SJSA1 (cell line): ENCODE measurements at places on chromosomes 6 and 20. TPM values are rescaled to one million over a fixed set of nuclear protein-coding genes. Genes with fewer than 3 reads are reported as not detected.

SNRNP48 gene
- total RNA-seq, result 11.1 and 19.6 TPM in 2 replicates

GJA1 gene
- 103 and 164 TPM in 2 replicates for total RNA-seq

KIAA0408 gene
- 5.1 and 5.8 TPM in 2 replicates for total RNA-seq

PACRG gene
- not detected in 2 replicates for total RNA-seq

HBS1L gene
- total RNA-seq, result 154 and 176 TPM in 2 replicates

MTFR2 gene
- 4.6 and 10.6 TPM in 2 replicates for total RNA-seq

LY86 gene
- not detected in 2 replicates for total RNA-seq

COL9A1 gene
- total RNA-seq, result not detected in 2 replicates

GSTA2 gene
- total RNA-seq, result not detected in 2 replicates

GATA5 gene
- not detected in 2 replicates for total RNA-seq

BMP6 gene
- total RNA-seq, result 1.4 and 1.7 TPM in 2 replicates

SRXN1 gene
- 51.8 and 54.7 TPM in 2 replicates for total RNA-seq

C6orf132 gene
- total RNA-seq, result not detected in 2 replicates

FAM50B gene
- total RNA-seq, result 0.25 and 0.58 TPM in 2 replicates

MAP3K7 gene
- 40.9 and 43.2 TPM in 2 replicates for total RNA-seq

DNPH1 gene
- 35.7 and 71.5 TPM in 2 replicates for total RNA-seq

ZC2HC1B gene
- not detected in 2 replicates for total RNA-seq

PRRT1 gene
- not detected in 2 replicates for total RNA-seq

MEI4 gene
- total RNA-seq, result not detected in 2 replicates

PAK5 gene
- not detected in 2 replicates for total RNA-seq

MRAP2 gene
- total RNA-seq, result not detected in 2 replicates

CEBPB gene
- 29.3 and 30.8 TPM in 2 replicates for total RNA-seq

UBE2V1 gene
- total RNA-seq, result 45.4 and 51.1 TPM in 2 replicates

COL10A1 gene
- 0.32 TPM in 1 of 2 replicates, not detected in the other for total RNA-seq

EDN1 gene
- total RNA-seq, result 39.7 and 45.5 TPM in 2 replicates

OR12D3 gene
- not detected in 2 replicates for total RNA-seq

NRSN1 gene
- total RNA-seq, result not detected in 2 replicates

TRIM31 gene
- total RNA-seq, result not detected in 2 replicates

PNLDC1 gene
- total RNA-seq, result not detected in 2 replicates

FLRT3 gene
- 1.3 and 2.6 TPM in 2 replicates for total RNA-seq

TBXT gene
- not detected in 2 replicates for total RNA-seq

TMEM14A gene
- 78.6 and 91.0 TPM in 2 replicates for total RNA-seq

CST4 gene
- not detected in 2 replicates for total RNA-seq

SLC4A11 gene
- 0.24 TPM in 1 of 2 replicates, not detected in the other for total RNA-seq

MUC22 gene
- not detected in 2 replicates for total RNA-seq

KIF13A gene
- 31.5 and 52.7 TPM in 2 replicates for total RNA-seq

NSFL1C gene
- total RNA-seq, result 42.6 and 57.3 TPM in 2 replicates

SLC17A3 gene
- not detected in 2 replicates for total RNA-seq

MAD2L1BP gene
- total RNA-seq, result 17.9 and 59.4 TPM in 2 replicates

THEMIS gene
- not detected in 2 replicates for total RNA-seq

APCDD1L gene
- 0.24 TPM in 1 of 2 replicates, not detected in the other for total RNA-seq

SPATA25 gene
- total RNA-seq, result 0.89 TPM in 1 of 2 replicates, not detected in the other

DEFB132 gene
- not detected in 2 replicates for total RNA-seq

KCNQ2 gene
- not detected in 2 replicates for total RNA-seq

SLC35B3 gene
- total RNA-seq, result 7.7 and 15.8 TPM in 2 replicates

PHIP gene
- total RNA-seq, result 18.5 and 20.0 TPM in 2 replicates

SMLR1 gene
- total RNA-seq, result not detected in 2 replicates

NAPB gene
- 8.8 and 9.2 TPM in 2 replicates for total RNA-seq

ULBP2 gene
- total RNA-seq, result 12.2 and 19.7 TPM in 2 replicates

UQCC2 gene
- 79.4 and 99.2 TPM in 2 replicates for total RNA-seq

DUSP22 gene
- 13.2 and 17.8 TPM in 2 replicates for total RNA-seq
